ENCODE measurements at places on chromosomes 2 and 18.

- DNase-seq, result no peak
Observed at GRCh38 chr18:54843314-54843713, 15.0 kb downstream of the RAB27B start.

- DNase-seq, result no peak
Observed at GRCh38 chr2:53701221-53701620, 66.4 kb upstream of the CHAC2 start.

DNA sequence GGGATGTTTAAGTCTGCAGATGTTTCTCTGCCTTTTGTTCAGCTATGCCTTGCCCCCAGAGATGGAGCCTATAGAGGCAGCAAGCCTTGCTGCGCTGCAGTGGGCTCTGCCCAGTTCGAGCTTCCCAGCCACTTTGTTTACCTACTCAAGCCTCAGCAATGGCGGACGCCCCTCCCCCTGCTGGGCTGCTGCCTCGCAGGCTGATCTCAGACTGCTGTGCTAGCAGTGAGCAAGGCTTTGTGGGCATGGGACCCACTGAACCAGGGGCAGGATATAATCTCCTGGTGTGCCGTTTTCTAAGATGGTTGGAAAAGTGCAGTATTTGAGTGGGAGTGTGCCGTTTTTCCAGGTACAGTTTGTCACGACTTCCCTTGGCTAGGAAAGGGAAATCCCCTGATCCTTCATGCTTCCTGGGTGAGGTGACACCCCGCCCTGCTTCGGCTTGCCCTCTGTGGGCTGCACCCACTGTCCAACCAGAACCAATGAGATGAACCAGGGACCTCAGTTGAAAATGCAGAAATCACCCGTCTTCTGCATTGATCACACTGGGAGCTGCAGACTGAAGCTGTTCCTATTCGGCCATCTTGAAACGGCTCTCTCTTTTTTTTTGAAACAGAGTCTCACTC is 27.6 kb upstream of the ADAM23 start:
- DNase-seq, result no peak

- no peak for DNase-seq
Observed at GRCh38 chr2:172735582-172736423, at the start of gene RAPGEF4. RAPGEF4 (plus strand) TSS chr2:172735845; CDS start chr2:172735984, 139 bp downstream.

DNA sequence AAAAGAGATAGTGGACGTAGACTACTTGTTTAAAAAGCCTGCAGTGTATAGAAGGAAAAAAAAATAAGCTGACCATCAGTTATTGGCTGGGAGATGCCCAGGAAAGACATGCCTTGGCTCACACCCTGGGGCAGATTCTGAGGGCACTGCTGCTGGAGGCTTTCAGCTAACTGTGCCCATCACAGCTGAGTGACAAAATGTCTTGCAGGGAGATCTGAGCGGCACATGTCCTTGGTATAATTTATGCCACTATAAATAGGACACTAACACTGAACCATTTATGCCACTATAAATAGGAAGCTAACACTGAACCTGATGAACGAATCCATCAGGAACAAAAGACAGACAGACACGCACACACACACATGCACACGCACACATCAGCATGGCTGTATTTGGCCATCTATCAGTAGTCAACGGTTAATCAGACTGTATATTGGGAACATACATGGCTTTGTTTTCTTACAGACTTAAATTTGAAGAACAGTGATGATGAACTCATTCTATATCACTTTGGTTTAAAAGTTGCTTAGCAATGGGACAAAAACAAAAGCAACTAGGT is 68.2 kb upstream of the NOSTRIN start:
- DNase-seq, result no peak

DNA sequence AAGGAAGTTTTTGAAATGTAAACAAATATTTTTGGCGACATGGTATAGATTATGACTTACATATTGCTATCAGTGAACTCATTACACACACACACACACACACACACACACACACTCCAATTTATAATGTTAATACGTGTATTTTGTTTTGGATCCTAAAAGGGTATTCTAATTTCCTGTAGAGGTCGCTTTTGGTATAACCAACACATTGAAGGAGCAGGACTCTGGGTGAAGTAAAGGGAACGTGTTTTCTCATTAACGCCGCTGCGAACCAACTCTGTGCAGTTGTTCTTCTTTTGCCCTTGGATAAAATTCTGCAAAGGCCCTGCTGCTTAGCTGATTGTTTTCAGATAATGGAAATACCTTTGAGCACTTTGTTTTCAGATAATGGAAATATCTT is 190.4 kb downstream of the PMAIP1 start:
- DNase-seq, result peak; percentile 8

- DNase-seq, result no peak
Observed at GRCh38 chr18:58417752-58418151, 211.1 kb downstream of the ALPK2 start.

DNA sequence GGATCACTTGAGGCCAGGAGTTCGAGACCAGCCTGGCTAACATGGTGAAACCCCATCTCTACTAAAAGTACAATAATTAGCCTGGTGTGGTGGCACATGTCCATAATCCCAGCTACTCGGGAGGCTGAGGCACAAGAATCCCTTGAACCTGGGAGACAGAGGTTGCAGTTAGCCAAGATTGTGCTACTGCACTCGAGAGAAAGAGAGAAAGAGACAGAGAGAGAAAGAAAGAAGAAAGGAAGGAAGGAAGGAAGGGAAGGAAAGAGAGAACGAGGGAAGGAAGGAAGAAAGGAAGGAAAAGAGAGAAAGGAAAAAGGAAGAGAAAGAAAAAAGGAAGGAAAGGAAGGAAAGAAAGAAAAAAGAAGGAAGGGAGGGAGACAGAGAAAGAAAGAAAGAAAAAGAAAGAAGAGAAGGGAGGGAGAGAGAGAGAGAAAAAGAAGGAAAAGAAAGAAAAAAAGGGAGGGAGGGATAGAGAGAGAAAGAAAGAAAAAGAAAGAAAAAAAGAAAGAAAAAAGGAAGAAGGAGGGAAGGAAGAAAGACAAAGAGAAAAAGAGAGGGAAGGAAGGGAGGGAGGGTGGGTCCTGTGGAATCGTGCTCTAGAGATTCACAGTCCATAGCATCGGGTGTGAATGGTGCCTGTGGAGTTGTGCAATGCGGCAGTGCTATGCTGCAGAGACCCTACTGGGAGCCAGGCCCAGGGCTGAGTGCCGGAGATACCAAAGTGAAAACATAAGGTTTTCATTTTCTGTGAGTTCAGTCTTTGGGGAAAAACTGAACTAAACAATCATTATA is 4.6 kb upstream of the SDC1 start:
- DNase-seq, result no peak

GRCh38 chr2:190844700-190845401 is 35.8 kb upstream of the GLS start:
- DNase-seq, result no peak

DNA sequence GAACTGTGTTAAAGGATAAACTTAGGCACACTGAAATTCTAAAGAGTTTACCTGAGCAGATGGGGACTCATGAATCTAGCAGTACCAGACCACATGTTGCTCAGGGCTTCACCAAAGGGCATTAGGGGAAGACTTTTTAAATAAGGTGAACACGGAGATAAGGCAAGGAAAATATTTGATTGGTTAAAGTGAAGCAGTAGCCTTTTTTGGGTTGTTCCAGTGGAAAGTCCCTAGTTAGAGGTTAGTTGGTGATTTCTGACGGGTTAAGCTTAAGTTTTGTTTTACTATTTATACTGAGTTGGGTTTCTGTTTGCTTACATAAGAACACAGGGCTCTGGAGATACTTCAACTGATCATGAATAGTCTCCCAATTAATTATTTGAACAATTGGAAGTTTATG is 722.5 kb downstream of the SOCS6 start:
- DNase-seq, result no peak

DNA sequence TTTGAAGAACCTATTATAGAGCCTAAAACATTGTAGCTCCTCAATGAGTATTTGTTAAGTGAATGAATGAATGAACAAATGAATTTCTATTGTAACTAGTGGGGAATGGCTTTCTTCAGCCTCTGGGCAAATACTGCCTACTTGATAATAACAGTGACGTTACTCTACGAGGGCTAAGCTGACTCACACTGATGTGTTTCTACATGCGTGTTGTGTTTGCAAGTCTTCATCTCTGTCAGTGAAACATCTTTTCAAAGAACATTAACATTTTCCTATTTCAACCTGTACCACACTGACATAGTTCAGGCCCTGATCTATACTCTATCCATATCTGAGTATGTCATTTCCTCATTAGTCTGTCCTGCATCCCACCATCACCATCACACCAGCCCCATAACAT is 319.9 kb upstream of the ACVR2A start:
- DNase-seq, result no peak

DNA sequence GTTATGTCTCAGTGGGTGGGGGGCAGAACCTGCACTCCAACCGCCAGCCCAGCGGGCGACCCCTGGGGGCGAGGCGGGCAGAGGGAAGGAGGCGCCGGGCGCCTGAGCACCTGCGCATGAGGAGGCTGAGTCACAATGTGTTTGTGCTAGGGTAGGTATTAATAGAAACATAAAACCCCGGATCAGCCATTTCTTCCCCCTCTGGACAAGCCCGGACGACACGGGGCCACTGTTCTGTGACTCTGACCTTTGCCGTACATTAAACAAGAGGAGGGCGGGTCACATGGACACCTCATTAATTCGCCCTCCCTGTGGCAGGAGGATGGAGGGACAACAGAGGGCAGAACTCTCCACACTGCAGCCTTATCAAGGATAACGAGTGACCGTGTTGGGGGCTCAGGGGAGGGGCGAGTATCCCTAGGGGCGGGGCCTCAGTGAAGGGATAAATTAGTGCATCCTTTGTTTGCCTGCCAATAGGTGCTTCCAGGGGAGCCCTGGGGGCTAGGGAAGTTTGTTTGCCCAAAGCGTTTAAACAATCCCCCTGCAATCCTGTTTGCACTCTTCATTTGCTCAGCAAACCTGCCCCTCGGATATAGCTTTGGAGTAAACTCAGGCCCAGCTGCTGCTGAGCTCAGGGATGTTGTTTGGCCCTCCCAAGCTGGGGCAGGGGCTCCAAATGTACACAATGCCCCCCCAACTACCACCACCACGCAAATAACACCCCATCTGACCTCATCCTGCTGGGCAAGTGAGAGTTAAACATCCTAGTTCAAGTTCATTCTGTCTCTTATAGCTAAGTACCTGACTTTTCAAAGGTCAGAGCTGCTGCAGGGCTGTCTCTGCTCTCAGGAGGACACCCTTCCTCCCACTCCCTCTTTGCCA is 171.2 kb upstream of the GLI2 start:
- DNase-seq, result no peak

DNA sequence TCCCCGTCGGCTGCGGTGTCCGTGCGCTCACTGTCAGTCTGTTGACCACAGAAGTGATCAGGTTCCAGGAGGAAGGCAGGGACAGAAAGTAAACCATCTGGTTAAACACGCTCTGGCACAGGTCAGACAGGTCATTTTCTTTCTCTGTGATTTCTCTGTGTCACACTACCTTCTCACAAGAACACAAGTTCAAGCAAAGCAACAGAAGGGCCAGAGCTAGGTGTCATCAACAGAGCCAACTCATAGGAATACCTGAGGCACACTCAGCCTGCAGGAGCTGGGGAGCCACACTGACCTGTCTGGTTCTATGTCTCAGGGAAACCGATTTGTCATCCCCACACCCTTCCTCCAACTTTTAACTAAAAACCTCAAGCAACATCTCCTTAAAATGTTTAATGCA is 115.1 kb upstream of the ZBTB14 start:
- DNase-seq, result no peak

- no peak for DNase-seq
Observed at GRCh38 chr2:102080451-102081242, 61.9 kb upstream of the IL1R1 start.

DNA sequence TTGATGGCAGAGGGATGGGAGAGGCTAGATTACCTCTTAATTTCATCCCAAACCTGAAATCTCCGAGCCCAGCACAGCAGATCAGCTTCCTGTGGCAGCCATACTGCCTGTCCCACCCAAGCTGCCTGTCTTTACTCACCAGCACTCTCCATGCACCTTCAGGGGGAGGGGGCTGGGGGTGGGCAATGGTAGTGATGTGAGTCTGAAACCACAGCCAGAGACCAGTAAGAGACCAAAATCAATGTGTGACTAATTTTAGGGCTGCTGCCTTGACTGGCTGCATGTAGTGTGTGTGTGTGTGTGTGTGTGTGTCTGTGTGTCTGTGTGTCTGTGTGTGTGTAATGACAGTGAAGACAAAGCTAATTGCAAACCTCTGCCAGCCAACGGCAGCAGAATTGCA is 11.7 kb upstream of the TEX261 start:
- no peak for DNase-seq

DNA sequence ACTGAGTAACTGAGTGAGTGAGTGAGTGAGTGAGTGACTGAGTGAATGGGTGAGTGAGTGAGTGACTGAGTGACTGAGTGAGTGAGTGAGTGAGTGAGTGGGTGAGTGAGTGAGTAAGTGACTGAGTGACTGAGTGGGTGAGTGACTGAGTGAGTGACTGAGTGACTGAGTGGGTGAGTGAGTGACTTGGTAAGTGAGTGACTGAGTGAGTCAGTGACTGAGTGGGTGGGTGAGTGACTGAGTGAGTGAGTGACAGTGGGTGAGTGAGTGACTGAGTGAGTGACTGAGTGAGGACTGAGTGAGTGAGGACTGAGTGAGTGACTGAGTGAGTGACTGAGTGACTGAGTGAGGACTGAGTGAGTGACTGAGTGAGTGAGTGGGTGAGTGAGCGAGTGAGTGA is 13.9 kb downstream of the MAL start:
- no peak for DNase-seq

GRCh38 chr2:45170191-45171135 is 161.2 kb upstream of the SIX2 start:
- DNase-seq, result peak; percentile 27

- DNase-seq, result no peak
Observed at GRCh38 chr2:160279813-160280465, 79.9 kb upstream of the ITGB6 start.

- no peak for DNase-seq
Observed at GRCh38 chr2:25324905-25325592, 16.7 kb downstream of the DNMT3A start.

GRCh38 chr2:95052307-95052706 is 26.8 kb downstream of the MAL start:
- DNase-seq, result peak; percentile 40

DNA sequence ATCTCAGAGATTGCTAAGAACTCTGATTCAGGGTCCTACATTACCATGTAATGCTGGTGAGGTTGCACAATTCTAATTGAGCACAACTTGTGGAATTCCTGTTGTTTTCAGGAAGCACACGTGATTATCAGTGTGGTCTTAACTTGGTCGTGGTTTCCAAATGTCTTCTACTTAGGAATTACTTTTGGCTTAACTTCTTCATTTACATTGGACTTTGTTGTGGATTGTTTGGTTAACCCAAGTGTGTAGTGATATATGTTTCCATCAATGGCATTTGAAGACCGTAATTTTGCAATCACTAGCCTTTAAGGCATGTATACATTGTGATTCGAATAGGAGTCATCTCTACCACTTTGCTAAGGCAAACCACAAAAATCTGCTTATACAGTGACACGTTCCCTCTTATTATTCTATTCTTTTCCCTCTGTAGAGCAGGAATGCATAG is 373.3 kb downstream of the IRS1 start:
- no peak for DNase-seq

DNA sequence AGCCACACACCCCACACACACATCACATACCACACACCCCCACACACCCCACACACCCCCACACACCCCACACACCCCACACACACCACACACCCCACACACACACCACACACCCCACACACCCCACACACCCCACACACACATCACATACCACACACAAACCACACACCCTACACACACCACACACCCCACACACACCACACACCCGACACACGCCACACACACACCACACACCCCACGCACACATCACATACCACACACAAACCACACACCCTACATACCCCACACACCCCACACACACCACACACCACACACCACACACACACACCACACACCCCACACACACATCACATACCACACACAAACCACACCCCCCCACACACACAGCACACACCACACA is 22.4 kb downstream of the TWIST2 start:
- no peak for DNase-seq

All from kidney glomerular epithelial cell (primary cell).